ENCODE measurements at places on chromosomes 11 and 22. TPM values are rescaled to one million over a fixed set of nuclear protein-coding genes. Genes with fewer than 3 reads are reported as not detected.

GRCh38 chr11:122517403-122518379 lies 137.8 kb upstream of the UBASH3B start:
- no peak for DNase-seq
- no peaks in the 10 kb centered on the region for H3K36me3 ChIP-seq
- no peak overlapping the region for H3K4me3 ChIP-seq
- no peaks in the 10 kb centered on the region for H3K27me3 ChIP-seq

- H3K27ac ChIP-seq: no peak overlapping the region
- DNase-seq: no peak
- H3K36me3 ChIP-seq: no peaks in the 10 kb centered on the region
- peaks cover 4% of the 10 kb centered on the region for H3K27me3 ChIP-seq
- H3K4me1 ChIP-seq: peaks cover 32% of the 10 kb centered on the region
Observed at GRCh38 chr11:8311366-8311765, 47.7 kb upstream of the LMO1 start.

- H3K36me3 ChIP-seq: no peaks in the 10 kb centered on the region
- H3K27ac ChIP-seq: no peak overlapping the region
- peaks cover 11% of the 10 kb centered on the region for H3K27me3 ChIP-seq
- H3K4me1 ChIP-seq: no peaks in the 10 kb centered on the region
Observed at GRCh38 chr11:71151561-71151960, 100.8 kb downstream of the SHANK2 start.

DNA sequence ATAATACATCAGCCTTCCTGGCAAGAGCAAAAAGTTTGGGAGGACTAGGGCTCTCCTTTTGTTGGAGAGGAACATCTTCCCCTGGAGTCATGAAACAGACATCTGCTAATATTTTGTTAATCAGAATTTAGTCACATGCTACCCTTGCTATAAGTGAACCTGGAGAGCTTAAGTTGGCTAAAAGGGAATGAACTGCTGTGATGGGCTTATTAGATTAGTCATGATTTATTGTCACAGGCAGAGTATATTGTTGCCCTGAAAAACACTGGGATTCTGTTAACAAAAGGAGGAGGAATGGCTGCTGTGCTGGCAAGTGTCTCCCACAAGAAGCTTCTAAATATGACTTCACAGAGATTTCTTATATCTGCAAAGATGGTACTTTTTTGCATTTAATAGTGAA lies 16.0 kb downstream of the TCP11L1 start:
- no peak overlapping the region for H3K27ac ChIP-seq
- DNase-seq: no peak
- H3K27me3 ChIP-seq: no peaks in the 10 kb centered on the region
- no peaks in the 10 kb centered on the region for H3K36me3 ChIP-seq

DNA sequence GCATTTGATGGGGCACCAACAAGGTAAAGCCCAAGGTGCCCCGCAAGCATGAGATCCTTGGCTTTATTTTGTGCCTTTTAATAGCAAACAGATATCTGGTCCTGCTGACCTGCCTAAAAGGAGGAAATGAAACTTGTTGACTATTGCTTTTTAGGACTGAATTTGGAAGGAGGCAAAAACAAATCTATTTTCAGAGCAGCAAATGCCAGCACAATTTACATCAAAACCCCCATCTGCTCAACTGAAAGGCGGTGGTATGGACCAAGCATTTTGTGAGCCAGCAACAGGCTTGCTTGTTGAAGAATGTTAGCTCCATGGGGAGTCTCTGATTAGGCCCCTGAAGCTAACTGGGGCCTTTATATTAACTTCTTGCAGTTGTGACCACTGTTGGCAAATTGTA lies 192.6 kb upstream of the E2F8 start:
- no peak overlapping the region for H3K4me3 ChIP-seq
- H3K27ac ChIP-seq: no peak overlapping the region

- peak; percentile 92 for DNase-seq
- H3K27me3 ChIP-seq: no peaks in the 10 kb centered on the region
- H3K36me3 ChIP-seq: no peaks in the 10 kb centered on the region
- H3K4me3 ChIP-seq: no peak overlapping the region
Observed at GRCh38 chr11:613369-613968, 2.3 kb downstream of the IRF7 start.

GRCh38 chr22:50505276-50505775 lies 2.2 kb downstream of the LMF2 start:
- no peak overlapping the region for H3K27ac ChIP-seq
- H3K36me3 ChIP-seq: no peaks in the 10 kb centered on the region
- DNase-seq: no peak
- H3K4me1 ChIP-seq: peaks cover 16% of the 10 kb centered on the region
- no peak overlapping the region for H3K4me3 ChIP-seq

DNA sequence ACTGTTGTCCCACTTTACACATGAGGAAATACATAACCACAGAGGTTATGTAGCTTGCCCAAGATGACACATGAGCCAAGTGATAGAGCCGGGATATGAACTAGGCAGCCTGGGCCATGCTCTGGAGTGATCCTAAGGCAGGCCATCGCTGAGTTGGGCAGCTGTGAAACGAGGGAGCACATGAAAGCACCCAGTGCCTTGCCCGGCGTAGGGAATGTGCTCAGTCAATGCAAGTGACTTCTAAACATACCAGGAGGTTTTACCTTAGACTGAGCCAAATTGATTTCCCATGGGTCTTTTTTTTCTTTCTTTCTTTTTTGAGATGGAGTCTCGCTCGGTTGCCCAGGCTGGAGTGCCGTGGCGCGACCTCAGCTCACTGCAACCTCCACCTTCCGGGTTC lies 10.5 kb downstream of the GRIK4 start:
- no peak for DNase-seq
- H3K4me3 ChIP-seq: no peak overlapping the region
- H3K36me3 ChIP-seq: no peaks in the 10 kb centered on the region
- peaks cover 18% of the 10 kb centered on the region for H3K4me1 ChIP-seq

DNA sequence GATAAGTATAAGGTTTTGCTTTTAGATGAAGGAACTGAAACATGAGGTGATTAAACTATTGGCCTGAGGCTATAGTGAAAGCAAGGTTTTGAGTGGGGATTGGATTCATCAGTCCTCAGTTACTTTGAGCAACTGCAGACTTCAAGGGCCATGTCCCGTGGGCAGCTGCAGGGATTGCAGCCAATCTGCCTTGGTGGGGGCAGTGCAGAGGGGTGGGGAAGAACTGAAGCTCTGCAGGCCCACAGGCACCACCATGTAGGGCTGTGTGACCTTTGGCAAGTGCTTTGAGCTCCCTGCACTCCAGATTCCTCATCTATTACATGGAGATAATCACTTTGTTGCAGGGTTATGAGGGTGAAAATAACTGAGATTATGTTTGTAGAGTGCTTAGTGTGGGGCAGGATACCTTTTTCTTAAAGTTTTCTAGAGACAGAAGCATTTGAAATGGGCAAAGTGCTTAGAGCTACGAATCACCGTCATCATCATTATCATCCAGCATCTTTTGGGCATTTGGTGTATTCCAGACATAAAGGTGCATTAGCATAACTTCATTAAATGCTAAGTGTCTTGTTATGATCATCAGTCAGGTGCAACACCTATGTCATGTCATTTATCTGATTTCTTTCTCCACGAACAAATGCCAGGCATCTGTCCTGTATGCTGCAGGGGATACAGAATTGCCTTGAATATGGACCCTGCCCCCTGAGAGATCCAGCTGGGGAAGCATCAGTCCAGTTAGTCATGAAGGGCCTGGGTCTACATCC lies 72.1 kb upstream of the TENM4 start:
- H3K27ac ChIP-seq: no peak overlapping the region
- H3K36me3 ChIP-seq: no peaks in the 10 kb centered on the region
- no peak overlapping the region for H3K4me3 ChIP-seq
- no peaks in the 10 kb centered on the region for H3K27me3 ChIP-seq
- peaks cover 12% of the 10 kb centered on the region for H3K4me1 ChIP-seq
- DNase-seq: no peak

- DNase-seq: no peak
- H3K36me3 ChIP-seq: no peaks in the 10 kb centered on the region
- no peak overlapping the region for H3K27ac ChIP-seq
Observed at GRCh38 chr11:133865466-133865865, 20.2 kb upstream of the SPATA19 start.

The OR4C3 gene
- not detected for total RNA-seq

The PRAME gene
- total RNA-seq: not detected

The MB gene
- 0.53 TPM for total RNA-seq

The JHY gene
- total RNA-seq: 0.69 TPM

The CHRM1 gene
- total RNA-seq: not detected
